ENCODE measurements at places on chromosomes 7 and 10.

GRCh38 chr7:98202367-98203195, 8.7 kb upstream of the BHLHA15 start:
- peak; percentile 80 for DNase-seq

GRCh38 chr10:62071846-62072281, 170.4 kb downstream of the ARID5B start:
- DNase-seq, result peak; percentile 64

DNA sequence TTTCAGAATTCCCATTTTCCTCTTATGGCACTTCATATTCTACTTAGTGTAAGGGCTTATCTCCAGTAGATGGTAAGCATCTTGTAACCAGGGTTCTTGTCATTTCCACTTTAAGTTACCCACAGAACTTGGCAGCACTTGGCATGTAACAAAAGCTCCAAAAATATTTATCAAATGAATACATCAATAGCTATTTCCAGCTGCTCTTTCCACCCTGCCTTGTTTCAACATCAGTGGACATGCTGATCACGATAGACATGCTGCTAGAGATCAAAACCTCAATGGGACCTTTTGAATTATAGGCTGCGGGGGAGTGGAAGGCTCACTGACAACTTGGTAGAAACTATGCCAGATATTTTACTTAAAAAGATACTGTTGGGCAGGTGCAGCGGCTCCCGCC, 32.9 kb downstream of the HOXA1 start:
- no peak for DNase-seq

DNA sequence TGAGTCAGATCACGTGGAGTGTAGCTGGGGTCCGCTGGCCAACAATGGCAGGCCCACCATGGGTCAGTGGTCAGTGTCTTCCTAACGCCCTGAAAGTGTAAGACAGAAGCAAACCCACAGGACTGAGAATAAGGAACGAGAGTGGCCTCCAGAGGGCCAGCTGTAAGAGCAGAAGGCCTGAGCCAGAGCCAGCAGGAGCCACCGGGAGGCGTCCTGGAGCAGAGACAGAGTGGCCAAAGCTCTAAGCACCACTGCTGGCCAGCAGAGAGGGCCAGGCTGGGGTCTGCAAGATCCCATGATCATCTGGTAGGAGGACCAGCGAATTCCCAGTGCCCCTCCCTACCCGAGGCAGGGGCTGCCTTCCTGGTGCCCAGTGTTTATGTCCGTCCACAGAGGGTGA, 9.2 kb downstream of the CCDC201 start:
- no peak for DNase-seq

GRCh38 chr10:126939706-126940105, 34.5 kb downstream of the DOCK1 start:
- DNase-seq, result no peak
